ENCODE measurements at places on chromosomes 5 and 9.
A peak's percentile ranks its signal among the peaks of the same experiment; 100 is the strongest.

DNA sequence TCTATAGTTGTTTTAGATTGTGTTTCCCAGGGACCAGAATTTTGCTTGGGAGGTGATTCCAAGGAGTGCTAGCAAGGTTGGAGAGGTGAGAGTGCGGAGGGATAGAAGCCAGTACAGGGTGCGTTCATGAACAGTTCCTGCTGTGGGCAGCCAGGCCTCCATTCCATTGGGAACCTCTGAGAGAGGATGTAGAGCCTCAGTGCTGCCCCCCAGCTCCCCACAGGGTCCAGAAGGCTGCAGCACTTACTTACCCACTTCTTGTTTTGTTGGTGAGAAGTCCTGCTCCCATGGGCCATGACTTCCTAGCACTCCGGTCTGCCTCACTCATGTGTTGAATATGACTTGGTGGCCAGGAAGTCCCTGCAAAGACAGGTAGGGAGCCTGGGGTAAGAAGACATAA lies 128.2 kb upstream of the GAS1 start:
- peak; percentile 3 for DNase-seq

DNA sequence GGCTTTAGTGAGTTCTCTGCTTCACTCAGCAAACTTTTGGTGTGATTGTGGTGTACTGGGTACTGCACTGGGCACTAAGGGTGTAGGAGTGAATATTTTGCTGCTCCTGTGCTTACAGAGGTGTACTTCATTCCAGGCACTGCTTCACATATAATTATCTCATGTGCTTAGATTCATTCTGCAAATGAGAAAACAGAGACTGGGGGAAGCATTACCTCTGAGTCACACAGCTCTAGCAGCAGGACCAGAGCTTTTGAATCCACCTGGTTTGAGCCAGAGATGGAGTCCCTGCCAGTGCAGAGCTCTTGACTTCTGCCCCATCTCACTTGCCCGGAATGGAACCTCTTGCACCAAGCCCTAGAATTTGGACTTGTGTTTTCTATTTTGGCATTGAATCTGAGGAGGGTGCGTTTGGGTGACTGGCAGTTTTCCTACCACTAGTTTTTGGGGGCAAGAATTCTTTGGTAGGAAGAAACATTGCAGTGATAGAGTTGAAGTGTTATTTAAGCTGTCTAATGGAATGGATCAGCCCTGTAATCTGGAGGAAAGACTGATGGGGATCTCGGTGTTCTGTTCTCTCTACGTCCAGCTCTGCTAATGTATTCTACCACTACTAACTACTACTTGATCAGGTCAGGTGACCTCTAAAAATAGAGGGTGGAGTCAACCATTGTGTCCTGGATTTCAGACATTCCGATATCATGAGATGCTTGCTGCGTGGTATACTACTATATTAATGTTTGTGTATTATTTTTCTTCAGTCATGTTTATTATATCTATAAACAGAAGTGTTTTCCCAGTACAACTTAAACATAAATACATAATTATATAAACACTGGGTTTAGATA lies 2.5 kb downstream of the ARHGAP26 start:
- DNase-seq, result no peak

DNA sequence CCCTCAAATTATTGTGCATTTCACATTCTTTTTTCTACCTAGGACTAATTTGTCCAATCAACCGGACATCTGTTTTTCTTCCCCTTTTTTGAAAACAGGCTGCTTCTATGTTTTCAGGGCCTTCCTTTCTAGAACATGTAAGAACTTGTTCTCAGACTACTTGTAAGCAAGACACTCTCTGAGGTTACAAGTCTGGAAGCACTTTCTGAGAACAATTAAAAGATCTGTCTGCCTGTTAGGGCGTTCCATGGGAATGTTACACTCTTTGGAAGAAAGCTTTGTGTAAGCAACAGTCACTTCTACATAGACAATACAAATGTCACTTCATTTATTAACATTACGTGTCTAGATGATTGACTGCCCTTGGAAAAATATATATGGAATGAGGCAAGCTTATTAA lies 50.9 kb upstream of the HSPB3 start:
- DNase-seq, result no peak

GRCh38 chr9:84971571-84971970 lies 302.0 kb downstream of the NTRK2 start:
- no peak for DNase-seq

GRCh38 chr5:181203093-181203711 lies 1.8 kb downstream of the TRIM7 start:
- DNase-seq, result no peak

GRCh38 chr5:56845277-56845676 lies 29.9 kb downstream of the MAP3K1 start:
- no peak for DNase-seq

DNA sequence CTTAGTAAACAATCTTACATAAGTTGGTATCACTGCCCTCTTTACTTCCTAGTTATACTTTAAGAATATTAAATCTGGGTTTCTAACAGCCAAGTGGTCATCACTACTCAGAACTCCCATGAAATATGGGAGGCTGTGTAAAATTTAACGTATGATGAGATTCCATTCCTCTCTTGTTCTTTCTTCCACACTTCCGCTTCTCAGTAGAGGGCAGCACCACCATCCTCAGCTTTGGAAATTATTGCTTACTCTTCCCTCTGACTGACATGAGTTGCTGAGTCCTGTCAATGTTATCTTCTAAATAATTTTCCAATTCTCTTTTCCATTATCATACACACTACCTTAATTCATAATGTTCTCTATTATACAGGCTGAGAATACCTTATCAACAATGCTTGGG lies 194.0 kb downstream of the RFX3 start:
- no peak for DNase-seq

GRCh38 chr5:53480416-53481158 lies at the start of gene FST:
Gene FST, plus strand, starts transcription at chr5:53480629. Its CDS starts 163 bp downstream, at chr5:53480792.
- DNase-seq, result peak; percentile 62

DNA sequence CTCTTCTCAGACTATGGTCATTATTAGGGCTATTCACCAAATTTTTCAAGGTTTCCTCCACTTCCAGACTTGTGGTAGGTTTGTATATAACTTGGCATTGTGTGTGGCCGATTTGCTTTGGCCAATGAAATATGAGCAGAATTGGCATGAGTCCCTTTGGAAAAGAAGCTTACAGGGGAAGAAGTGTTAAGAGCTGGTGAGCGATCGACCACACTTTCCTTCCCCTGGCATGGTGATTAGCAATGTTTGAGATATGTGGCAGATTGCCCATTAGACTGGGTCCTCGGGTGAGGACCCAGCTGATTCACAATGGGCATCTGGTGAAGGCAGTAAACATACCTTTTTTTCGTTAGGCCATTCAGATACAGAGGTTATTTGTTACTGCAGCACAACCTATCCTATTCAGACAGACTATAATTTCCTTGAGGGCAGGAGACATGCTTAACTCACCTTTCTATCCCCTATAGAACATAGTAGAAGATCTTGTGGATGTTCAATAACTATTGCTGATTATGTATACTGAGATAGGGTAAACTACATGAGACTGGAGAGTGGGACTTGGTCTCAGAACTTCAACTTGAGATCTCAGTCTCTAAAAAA lies 62.8 kb upstream of the KLF9 start:
- no peak for DNase-seq

DNA sequence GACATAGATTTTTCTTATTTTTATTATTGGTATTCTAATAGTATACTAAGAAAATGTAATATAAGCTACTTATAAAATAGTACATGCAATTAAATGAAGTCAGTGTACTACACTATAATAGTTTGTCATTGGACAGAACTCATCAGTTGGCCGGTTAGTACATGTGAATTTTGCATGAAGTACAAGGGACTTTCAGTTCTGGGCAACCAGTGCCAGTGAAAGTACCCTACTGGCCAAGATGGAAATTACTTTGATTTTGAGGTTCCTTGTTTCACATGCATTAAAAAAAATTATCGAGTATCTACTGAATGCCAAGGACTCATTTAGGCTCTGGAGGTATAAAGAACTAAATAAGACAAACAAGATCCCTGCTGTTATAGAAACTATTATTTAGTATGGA lies 213.4 kb upstream of the ELL2 start:
- DNase-seq, result no peak

GRCh38 chr9:92608909-92609445 lies 61.0 kb downstream of the IPPK start:
- peak; percentile 42 for DNase-seq

- no peak for DNase-seq
These were observed 140.0 kb downstream of the SIL1 start for GRCh38 chr5:139058121-139058520.

- no peak for DNase-seq
These were observed 37.4 kb upstream of the SSBP2 start for GRCh38 chr5:81788329-81788728.

- no peak for DNase-seq
These were observed 27.2 kb downstream of the SLC25A48 start for GRCh38 chr5:135861641-135862040.

- DNase-seq, result no peak
These were observed 47.2 kb upstream of the AGXT2 start for GRCh38 chr5:35094948-35095347.

DNA sequence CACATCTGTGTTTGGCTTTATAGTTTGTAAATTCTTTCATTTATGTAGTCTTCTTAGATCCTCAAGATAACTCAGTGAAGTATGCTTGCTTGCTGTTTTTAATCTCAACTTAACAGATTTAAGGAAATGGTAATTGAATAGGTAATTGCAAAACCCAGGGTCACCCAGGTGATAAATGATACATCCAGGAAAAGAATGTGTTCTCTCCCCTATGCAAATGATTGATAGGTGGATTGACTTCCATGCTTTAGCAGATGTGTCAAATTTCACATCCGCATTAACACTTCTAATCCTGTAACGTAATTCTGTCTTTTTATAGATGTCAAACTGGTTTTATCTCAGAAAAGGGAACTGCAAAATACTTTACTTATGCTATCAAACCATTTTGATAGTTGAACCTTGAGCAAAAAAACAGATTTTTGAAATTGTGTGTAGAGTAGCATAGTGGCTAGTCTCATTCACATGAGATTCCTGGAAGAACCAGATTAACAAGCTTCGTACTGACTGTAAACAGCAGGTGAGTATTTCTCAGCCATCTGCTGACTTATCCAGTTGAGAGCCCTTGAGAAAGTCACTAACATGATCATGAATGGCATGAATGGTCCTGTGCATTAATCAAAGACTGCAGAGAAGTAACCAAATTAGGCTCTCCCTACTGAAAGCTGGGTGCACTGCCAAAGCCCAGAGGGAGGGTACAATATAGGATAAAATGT lies 86.7 kb upstream of the PAM start:
- DNase-seq, result no peak

- DNase-seq, result no peak
These were observed 147.8 kb downstream of the MAST4 start for GRCh38 chr5:66744040-66744439.

GRCh38 chr5:342501-343460 lies 21.3 kb downstream of the AHRR start:
- DNase-seq, result no peak

DNA sequence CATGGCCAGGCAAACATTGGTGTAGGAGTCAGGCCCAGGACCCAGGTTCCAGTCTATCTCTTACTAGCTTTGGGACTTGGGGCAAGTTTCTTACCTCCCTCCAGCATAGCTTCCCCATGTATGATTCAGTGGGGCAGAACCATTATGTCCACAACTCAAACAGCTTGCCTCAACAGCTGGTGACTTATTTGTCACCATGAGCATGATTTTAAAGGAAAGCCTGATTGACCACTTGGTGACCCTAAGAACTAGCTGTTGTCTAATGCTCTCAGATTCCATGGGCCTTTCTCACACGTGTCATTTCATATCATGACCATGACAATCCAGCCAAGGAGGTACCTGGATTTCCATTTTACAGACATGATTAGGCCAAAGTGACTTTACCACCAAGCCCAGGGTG lies 126.4 kb downstream of the TTLL11 start:
- no peak for DNase-seq

GRCh38 chr9:137724818-137725240 lies 106.0 kb downstream of the EHMT1 start:
- no peak for DNase-seq

GRCh38 chr9:109422641-109423040 lies 75.5 kb downstream of the PTPN3 start:
- DNase-seq, result no peak

DNA sequence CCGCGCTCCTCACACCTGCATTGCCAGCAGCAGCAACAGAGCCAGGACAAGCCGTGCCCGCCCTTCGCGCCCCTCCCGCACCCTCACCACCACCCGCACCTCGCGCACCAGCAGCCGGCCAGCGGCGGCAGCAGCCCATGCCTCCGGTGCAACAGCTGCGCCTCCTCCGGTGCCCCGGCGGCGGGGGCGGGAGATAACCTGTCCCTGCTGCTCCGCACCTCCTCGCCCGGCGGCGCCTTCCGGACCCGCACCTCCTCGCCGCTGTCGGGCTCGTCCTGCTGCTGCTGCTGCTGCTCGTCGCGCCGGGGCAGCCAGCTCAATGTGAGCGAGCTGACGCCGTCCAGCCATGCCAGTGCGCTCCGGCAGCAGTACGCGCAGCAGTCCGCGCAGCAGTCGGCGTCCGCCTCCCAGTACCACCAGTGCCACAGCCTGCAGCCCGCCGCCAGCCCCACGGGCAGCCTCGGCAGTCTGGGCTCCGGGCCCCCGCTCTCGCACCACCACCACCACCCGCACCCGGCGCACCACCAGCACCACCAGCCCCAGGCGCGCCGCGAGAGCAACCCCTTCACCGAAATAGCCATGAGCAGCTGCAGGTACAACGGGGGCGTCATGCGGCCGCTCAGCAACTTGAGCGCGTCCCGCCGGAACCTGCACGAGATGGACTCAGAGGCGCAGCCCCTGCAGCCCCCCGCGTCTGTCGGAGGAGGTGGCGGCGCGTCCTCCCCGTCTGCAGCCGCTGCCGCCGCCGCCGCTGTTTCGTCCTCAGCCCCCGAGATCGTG lies 517 bp downstream of the KCNN2 start:
- DNase-seq, result no peak

GRCh38 chr5:95808013-95808685 lies 14.4 kb downstream of the GLRX start:
- no peak for DNase-seq

- no peak for DNase-seq
These were observed 10.6 kb upstream of the HMCN2 start for GRCh38 chr9:130254747-130255630.

- DNase-seq, result peak; percentile 93
These were observed 125.9 kb upstream of the SARDH start for GRCh38 chr9:133864011-133864410.

- DNase-seq, result no peak
These were observed 378.9 kb downstream of the EFNA5 start for GRCh38 chr5:107291866-107292265.

DNA sequence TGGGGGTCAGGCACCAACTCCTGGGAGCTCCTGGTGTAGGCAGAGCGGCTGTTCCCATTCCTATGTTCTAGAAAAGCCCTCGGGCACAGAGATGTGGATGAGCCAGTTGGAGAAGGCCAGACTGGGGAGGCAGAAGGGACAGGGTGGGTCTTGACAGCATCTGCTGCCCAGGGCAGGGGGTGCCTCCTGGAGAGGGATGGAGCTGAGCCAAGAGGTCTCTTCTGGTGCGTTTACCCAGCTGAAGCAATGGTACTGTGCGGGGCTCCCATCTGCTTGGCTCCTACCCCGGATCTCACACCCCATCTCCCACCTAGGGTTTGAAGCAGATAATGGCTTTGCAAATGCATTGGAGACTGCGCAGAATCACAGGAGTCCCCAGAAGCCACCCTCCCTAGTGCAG lies 41.3 kb downstream of the SHB start:
- DNase-seq, result no peak

GRCh38 chr9:84556556-84556955 lies 113.0 kb upstream of the NTRK2 start:
- DNase-seq, result no peak

- DNase-seq, result peak; percentile 73
These were observed 145.5 kb upstream of the MAP3K1 start for GRCh38 chr5:56669534-56670483.

- no peak for DNase-seq
These were observed 98.2 kb downstream of the CAMSAP1 start for GRCh38 chr9:135809166-135809565.
